ENCODE measurements at places on chromosomes 2 and 18.
A peak's percentile ranks its signal among the peaks of the same experiment; 100 is the strongest.

- DNase-seq: no peak
Observed at GRCh38 chr18:61639886-61640285, 252.9 kb downstream of the RNF152 start.

- no peak for DNase-seq
Observed at GRCh38 chr2:128682729-128683284, 364.1 kb upstream of the HS6ST1 start.

DNA sequence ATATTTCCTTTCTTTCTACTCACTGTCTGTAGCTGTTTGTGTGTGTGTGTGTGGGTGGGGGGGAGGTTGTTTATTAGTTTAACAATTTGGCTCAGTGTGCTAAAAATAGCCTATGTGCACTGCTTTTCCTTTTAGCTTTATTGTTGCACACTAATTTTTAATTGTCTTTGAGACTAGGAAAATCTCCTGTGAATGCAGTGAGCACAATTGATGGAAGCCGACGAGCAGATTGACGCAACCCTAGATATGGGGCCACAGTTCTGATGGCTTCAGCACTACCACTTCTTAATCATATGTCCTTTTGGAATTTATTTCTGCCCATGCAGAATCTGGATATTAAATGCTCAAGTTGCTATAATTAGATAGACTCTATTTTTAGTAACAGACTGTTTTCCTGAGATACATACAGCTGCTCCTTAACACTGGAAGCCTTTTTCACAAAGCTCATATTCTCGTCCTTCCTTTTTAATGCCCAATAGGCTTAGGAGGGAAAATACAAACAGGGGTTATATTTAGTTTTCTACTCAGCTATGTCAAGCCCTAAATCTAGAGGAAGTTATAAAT is 109.1 kb downstream of the IRS1 start:
- DNase-seq: no peak

DNA sequence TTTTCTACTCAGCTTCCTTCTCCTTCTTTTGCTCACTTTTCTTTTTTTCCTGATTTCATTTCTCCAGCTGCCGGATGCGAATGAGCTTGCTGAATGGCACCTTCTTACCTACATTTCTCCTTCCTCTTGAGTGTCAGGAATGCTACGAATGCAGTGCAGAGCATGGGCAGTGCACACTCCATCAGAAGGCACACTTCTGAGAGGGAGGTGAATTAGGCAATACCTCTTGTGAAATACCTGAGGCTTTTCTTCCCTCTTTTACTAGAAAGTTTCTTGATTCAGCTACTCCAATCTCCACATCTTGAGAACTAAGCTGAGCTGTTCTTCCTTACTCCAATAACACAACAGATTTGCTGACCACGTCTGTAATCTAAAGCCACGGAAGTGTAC is 51.1 kb downstream of the PLEKHM3 start:
- DNase-seq: no peak

DNA sequence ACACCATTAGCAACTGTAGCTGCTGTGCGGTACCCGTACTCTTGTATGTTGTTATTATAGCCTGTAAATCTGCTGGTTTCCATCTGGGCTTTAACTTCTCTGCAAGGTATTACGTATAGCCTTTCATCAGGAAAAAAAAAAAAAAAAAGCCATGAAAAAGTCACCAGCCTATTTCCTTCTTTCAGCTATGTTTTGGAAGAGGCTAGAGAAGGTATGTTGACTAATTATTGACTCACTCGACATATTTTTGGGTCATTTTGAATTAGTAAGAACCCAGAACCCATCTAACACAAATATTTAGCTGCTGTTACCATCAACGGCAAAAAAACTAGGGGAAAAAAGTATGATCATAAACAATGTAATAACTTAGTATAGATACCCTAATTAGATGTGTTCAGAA is 1395.6 kb downstream of the SUCLG1 start:
- no peak for DNase-seq

- DNase-seq: no peak
Observed at GRCh38 chr2:235930701-235931100, 237.5 kb downstream of the GBX2 start.

GRCh38 chr18:22710673-22711191 is 222.4 kb upstream of the RBBP8 start:
- no peak for DNase-seq

DNA sequence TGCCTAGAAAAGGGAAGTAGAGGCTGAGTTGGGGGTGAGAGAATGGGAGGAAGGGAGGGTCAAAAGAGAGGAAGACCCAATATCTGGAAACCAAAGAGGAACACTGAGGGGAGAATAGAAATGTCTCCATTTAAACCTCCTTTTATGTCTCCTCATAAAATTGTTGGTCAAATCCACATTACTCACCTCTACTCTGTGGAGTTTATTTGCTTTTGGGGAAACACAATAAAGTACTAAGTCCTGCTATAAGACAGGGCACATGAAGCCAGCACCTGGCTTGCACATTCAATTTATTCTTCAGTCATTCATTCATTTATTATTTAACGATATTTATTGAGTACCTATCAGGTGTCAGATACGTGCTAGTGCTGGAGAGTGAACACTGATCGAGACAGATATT is 60.3 kb upstream of the NFE2L2 start:
- DNase-seq: no peak

DNA sequence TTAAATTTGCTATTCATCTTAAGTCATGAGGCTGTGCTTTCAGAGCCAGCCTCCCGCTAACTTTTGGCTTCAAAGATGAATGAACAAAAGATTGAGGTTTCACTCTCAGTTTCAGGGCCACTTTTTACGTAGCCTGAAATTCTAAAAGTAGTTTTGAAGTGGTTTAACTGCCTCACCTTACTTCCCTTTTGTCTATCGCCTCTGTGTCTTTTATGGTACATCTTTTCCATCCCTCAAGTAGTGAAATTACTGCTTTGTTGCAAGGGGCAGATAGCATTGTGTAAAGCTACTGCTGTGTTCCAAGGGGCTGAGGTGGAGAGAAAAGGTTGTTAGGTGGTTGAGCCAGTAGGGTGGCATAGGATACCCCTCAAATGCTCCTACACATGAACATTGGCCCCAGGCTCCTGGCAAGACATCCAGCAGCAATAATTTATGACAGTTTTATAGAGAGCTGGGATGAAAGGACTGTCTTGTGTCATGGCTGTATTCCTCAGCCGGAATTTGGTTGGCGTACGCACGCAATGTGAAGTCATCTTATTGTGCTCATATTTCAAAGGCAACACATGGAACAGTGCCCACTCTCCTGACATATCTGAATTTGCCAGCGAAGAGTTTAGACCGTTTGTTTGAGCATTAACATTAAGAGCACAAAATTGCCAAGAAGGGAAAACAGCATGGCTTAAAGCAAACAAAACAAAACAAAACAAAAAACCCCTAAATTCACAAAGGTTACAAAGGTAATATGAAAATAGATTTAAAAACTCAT is 32.2 kb downstream of the QPCT start:
- DNase-seq: no peak

- DNase-seq: no peak
Observed at GRCh38 chr2:153214337-153214736, 264.2 kb downstream of the RPRM start.

GRCh38 chr18:3069671-3070433 is 56.9 kb upstream of the LPIN2 start:
- no peak for DNase-seq

- no peak for DNase-seq
Observed at GRCh38 chr2:111028720-111029119, 92.0 kb upstream of the BCL2L11 start.

DNA sequence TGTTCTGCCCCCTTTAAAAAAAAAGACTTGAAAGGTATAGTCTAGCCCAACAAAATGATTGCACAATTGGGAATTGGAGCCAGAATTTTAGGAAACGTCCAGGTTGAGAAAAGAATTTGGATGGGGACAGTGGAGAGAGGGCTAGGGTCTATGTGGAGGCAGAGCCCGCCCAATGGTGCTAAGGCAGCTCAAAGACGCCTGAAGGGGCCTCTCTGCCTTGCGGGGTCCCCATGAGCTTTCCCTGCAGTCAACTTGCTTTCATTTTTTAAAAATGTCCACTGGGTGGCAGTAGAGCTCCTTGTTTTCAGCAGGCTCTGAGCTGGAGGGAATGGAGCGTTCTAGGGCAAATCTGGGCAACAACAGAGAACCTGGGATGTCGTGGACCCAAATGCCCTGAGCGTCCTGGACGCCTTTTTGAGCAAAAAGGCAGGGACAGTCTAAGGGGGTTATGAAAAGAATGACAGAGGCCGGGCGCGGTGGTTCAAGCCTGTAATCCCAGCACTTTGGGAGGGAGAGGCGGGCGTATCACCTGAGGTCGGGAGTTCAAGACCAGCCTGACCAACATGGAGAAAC is 40.2 kb upstream of the ITM2C start:
- peak; percentile 27 for DNase-seq

DNA sequence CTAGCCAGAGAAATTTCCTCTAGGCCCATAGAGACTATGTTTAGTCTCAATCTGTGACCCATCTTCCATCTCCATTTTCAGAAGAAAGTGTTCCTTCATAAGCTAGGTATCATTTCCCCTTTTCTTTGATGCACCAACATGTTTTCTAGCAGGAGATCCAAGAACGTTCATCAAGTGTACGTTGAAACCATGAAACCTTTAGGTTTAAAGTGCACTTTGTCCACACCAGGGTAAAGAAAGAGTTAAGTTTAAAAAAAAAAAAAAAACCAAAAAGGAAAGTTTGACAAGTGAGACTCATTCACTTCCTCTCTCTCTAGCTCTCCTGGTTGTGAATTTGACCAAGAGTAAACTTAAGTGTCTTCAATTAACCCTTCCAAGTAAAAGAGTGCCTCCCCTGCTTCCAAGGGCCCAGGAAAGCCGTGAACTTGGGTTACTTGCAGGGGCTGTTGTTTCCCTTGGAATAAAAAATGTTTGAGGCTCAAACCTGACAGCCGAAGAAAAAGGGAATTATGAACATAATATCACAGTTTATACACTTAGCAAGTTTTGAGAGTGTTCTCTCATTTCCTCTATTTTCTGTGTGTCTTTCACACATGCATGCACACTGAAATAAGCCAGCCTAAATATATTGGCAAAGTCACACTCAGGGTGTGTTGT is 56.7 kb downstream of the LBH start:
- no peak for DNase-seq

- no peak for DNase-seq
Observed at GRCh38 chr2:239433777-239434403, 33.1 kb upstream of the HDAC4 start.

- DNase-seq: no peak
Observed at GRCh38 chr18:61820882-61821281, 71.9 kb downstream of the RNF152 start.

GRCh38 chr2:76953733-76954347 is 568.3 kb downstream of the LRRTM4 start:
- DNase-seq: no peak

- DNase-seq: no peak
Observed at GRCh38 chr2:207616185-207616584, 9.0 kb downstream of the METTL21A start.

GRCh38 chr2:38581193-38582147 is 21.3 kb downstream of the HNRNPLL start:
- DNase-seq: peak; percentile 18

GRCh38 chr2:229191413-229191812 is 79.7 kb downstream of the PID1 start:
- DNase-seq: no peak

- DNase-seq: no peak
Observed at GRCh38 chr2:520663-521340, 156.4 kb downstream of the TMEM18 start.

DNA sequence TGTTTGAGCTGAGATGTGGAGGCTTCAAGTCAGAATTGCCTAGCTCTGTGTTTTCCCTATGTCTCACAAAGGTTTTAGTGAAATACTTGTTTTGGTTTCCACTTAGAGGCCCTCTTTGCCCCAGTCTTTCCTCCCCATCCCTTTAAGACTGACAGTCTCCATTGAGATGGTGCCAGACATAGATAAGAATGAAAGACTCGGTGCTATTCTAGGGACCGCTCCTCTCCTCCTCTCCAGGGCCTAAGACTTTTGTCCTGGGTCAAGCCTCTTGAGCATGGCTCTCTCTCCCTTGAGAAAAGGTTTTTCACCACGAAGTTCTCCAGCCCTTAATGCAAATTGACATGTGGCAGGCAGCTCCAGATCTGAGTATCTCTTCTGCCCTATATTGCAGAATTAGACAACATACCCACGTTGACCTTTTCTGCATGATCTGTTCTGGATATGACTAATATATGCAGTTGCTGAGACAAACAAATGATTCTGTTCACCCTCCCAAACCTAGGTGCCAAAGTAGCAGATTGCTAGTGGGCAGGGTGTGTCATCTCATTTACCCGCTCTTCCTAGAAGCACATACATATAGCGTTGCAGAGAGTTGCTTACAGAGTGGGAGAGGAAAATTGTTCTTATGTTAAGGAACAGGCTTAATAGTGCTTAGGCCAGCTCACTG is 47.5 kb upstream of the ACSL3 start:
- no peak for DNase-seq

DNA sequence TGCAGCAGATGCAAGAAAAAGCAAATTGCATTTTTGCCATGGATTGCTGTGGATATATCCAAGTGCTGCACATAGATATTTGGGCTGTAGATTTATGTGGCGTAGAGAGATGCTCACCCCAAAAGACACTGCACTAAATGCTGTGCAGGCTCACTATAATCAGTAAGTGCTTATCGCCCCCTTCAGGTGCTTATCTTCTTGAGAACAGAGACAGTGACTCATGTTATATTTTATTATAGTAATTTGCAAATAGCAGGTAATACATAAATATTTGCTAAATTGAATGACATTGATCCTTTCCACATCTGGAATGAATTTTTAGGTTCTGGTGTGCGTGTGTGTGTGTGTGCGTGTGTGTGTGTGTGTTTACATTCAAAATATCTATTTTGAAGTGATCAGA is 36.8 kb upstream of the PLEKHM3 start:
- DNase-seq: no peak

- DNase-seq: no peak
Observed at GRCh38 chr2:19748073-19748375, 153.8 kb downstream of the TTC32 start.

- no peak for DNase-seq
Observed at GRCh38 chr2:101583861-101584260, 108.9 kb upstream of the RFX8 start.

- DNase-seq: no peak
Observed at GRCh38 chr18:54671291-54671881, 80.3 kb downstream of the DYNAP start.

DNA sequence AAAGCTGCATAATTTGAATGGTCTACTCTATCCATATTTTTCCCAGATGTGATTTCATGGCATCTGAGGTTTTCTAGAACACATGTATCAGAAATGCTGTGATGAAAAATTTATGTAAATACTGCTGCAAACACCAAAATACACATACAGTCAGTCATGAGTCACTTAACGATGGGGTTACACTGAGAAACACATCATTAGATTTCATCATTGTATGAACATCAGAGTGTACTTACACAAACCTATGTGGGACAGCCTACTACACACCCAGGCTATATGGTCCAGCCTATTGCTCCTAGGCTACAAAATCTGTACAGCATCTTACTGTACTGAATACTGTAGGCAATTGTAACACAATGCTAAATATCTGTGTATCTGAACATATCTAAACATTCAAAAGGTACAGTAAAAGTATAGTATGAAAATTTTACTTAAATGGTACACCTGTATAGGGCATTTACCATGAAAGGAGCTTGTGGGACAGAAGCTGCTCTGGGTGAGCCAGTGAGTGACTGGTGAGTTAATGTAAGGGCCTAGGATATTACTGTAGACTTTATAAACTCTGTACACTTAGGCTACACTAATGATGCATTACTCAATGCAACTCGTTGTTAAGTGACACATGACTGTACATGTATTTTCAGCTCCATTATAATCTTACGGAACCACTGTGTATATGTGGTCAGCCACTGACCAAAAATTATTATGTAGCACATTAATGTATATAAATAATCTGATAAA is 33.5 kb downstream of the PNO1 start:
- DNase-seq: no peak

GRCh38 chr18:58455314-58456188 is 173.3 kb downstream of the ALPK2 start:
- DNase-seq: no peak
